HFF-Myc (cell line): ENCODE measurements at places on chromosomes 2 and 18.

DNA sequence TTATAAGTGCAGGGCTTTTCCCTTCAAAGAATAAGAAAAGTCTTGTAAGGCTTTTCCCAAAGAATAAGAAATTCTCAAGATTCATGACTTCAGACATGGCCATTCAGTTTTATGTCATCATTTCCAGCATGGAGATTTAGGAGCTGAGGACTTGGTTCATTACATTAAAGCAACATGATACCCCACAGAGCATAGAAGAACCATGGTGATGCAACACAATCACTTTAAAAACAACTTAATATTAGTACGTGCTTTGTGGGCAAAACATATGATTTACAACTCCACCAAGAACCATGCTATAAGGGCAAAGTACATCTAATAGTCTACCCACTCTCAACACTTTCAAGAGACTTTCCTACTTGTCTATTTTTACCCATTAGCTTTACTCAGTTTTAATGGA, 214.4 kb downstream of the SRBD1 start:
- DNase-seq = no peak

GRCh38 chr2:96129528-96130120, 8.7 kb downstream of the ASTL start:
- DNase-seq = no peak

GRCh38 chr2:28445448-28446258, 50.2 kb upstream of the PLB1 start:
- peak; percentile 85 for DNase-seq

- DNase-seq = no peak
These were observed 2.2 kb downstream of the MMADHC start for GRCh38 chr2:149585166-149585885.

DNA sequence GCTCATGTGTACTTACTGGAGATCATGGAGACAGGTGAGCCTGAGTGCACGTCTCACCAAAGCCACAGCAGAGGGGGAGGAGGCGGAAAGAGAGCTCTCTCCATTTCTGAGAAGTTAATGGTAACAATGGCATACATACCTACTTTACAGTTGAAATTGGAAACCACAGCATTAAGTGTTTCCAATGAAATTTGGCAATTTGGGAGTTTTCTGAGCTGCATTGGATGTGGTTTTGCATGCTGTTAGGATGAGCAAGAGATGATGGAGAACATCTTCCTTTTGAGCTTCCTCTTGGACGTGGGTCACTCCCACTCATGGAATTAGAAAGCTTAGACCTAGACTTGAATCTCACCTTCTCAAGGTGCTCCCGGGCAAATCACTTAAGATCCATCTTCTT, 25.5 kb upstream of the IL37 start:
- no peak for DNase-seq

DNA sequence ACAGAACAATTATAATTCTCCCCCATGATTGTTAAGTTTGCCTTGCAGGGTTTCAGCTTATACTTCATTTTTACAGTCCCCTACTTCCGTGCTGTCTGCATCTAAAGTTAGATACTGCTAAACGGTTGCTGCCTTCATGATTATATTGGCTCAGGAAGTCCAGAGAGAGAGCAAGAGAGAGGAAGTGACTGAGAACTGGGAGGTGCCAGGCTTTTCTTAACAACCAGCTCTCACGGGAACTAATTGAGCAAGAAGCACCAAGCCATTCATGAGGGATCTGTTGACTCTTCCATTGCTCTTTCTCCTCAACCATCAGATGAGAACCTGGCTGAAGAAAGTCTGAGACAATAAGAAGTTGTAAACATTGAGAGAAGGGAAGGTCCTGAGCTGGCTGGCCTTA, 125.5 kb upstream of the SIX2 start:
- no peak for DNase-seq

DNA sequence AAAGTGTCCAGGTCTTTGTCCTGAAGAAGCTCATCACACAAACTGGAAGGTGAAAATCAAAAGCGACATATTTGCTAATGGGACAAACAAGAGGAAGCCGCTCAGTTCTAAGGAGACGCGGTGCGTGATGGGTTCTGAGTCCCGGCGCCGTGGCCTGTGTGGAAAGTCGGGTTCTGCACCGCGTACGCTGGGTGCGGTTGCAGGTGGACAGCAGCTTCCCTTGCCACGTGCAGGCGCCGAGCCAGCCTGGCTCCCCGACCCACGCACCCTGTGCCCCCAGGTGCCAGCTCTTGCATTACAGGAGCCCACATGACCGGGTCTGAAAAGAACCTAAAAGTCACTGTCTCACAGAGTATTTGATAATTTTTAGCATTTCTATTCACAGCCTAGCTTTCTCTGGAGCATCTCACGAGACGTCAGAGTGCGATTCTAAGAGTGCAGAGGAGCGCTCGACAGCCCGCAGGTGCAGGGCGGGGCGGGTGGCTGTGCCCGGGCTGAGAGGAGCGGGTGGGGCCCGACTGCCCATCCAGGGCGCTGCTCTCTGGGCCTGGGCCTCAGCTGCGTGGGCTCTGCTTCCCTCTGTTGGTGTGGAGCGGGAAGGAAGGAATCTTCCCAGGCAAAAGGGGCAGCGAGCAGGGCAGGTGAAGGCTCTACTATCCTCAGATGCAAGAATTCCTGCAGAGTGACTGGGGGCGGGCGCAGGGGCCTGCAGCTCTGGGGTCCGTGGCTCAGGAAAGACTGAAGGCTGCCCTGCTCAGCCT, 39.4 kb downstream of the MYT1L start:
- no peak for DNase-seq

DNA sequence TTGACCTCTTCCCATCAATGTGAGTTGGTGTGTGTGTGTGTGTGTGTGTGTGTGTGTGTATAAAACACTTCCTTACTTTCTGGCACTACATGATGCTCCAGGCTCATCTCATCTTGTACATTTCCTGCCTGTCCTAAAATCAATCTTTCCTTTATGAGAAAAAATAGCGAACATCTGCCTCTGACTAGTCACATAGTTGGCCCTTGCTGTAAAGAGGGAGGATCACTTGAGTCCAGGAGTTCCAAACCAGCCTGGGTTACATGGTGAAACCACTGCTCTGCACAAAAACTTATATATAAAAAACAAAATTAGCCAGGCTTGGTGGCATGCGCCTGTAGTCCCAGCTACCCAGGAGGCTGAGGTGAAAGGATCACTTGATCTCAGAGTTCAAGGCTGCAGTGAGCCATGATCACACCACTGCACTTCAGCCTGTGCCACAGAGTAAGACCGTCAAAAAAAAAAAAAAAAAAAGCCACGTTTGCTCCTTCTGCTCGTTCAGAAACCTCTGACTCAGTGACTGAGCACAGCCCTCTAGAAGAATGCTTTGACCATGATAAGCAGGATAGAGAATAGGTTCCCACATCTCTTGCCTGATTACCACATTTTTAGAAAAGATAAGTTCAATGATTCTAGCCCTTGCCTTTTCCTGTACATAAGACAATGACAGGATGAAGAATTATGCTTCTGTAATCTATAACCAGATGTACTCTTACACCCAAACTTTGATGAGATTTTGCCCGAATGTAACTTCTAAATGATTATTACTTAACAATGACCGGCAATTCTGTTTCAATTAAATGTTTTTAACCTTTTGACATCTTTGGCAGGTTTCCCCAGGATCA, 45.2 kb upstream of the ST3GAL5 start:
- DNase-seq = no peak

DNA sequence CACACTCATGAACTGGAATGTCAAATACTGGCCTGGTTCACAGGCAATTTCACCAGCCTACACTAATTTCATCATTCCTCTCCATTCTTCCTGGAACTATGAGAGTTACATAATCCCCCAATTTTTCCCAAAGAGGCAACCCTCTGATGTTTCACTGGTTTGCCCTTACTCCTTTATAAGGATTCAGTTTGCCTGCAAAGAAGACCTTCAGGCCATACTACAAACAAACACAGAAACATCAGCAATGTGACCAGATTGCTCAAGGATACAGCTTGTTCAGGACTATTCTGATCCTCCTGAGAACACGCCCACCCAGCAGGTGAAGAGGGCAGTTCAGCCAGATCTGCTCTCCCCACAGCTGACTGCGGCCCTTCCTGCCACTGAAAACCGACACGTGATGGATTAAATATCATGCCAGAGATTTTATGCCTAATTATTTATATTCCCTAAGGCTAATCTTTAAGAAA, 215.5 kb downstream of the ETAA1 start:
- no peak for DNase-seq

DNA sequence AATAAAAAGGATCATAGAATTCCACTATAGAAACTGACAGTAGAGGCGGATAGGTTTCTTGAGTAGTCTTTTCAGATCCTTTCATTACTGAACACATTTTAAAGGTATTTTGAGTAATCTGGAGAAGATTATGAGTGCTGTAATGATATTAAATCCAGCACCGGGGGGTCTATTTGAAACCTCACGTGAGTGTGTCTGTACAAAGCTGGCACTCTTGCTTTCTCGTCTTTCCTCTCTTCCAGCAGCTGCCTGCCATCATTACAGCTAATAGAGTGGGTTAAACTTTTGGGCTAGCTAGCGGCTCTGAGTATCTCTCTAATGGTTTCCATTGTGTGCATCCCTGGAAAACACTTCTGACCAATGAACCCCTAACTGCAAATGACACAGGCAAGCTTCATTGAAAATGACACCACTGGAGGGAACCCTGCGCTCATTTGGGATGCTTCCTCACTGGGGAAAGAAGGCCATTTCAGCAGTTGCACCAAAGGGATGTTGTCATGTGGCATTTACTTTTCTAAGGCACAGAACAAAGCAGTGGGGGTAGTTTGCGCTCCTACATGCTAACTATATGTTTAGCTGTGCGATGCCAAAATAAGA, 101.0 kb downstream of the HRH4 start:
- no peak for DNase-seq

- no peak for DNase-seq
These were observed 847.6 kb upstream of the CELF4 start for GRCh38 chr18:38413193-38413592.

- DNase-seq = no peak
These were observed 17.5 kb downstream of the MGAT4A start for GRCh38 chr2:98713332-98714015.
